Stimulated activated CD4-positive, alpha-beta T cell treated with anti-CD3 and anti-CD28 coated beads, TNF-alpha, amount 100 ng/mL, for 1 hour (primary cell): ENCODE measurements at places on chromosomes 16 and 17.

GRCh38 chr16:72182976-72183375, 11.0 kb upstream of the PMFBP1 start:
- no peak for DNase-seq

DNA sequence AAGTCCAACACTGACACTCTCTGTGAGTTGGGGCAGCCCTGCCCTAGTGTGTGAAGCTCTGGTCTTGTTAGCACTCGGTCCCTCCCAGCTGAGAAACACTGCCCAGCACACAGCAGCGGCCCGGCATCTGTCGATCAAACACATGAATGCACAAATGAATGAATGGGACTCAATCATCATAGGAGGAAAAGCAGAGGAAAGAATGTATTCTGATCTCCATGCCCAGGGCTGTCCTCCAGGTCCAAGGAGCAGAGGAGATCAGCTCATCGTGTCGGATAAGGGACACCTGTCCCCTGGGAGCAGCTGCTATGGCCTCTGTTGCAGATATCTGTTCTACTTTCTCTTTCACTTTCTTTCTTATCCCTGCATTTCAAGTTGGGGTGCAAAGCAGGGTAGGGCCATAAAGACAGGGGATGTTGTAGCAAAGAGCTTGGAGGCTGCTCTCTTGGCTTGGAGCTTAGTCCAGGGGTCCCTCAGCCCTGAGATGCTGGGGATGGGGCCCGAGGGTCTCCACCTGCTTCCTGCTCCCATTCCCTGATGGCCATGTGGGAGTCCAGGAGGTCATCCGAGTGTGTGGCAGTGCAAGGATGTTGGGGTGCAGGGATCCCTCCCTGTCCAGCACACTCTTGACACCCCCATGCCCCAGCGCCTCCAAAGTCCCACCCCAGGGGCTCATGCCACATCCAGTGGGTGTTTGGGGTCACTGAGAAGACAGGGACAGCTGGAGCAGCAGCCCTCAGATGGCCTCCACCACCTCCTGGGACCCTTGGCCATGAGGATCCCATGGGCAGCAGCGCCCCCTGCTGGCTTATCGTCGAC, 88.2 kb downstream of the IRF8 start:
- peak; percentile 49 for DNase-seq

DNA sequence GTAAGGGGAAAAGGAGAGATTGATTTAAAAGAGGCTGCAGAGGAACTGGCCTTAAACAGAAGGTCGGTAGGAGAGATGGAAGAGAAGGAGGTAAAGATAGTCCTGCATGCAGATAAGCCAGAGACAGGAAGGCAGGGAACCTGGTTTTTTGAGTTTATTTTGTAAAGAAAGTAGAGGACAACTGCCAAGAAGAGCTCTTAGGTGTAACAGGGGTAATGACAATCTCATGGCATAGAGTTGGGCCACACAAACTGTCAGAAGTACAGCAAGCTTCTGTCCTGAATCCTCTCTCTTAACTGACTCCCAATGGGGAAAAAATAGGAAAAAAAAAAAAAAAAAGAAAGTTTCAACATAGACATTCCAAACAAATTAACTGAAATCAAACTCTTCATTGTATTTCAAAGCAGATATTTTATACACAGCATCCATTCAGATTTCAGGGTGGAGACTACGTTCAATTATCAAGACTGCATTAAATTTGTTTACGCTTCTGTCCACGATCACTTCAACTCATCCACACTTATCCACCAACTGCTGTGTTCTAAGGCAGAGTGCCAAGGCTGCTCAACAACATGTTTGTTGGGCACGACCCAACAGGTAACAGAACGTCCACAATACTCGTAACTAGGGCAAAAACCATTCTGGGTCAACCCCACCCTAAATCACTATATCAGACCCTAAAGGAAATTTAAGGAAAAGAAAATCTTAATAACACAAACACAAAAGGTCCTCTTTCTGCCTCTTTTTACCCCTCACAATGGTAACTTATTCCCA, 34.9 kb downstream of the USP31 start:
- no peak for DNase-seq

- no peak for DNase-seq
Observed at GRCh38 chr16:66656547-66656946, 40.0 kb downstream of the CMTM4 start.
